Muscle of leg (tissue), 16 donors: ENCODE measurements at places on chromosomes 6 and 20.

GRCh38 chr6:91695221-91695620 is 1108.3 kb upstream of the MAP3K7 start:
- no peak for DNase-seq

- DNase-seq: no peak
These were observed 189.1 kb downstream of the BMP2 start for GRCh38 chr20:6956574-6956973.

- peak; percentile 93 for DNase-seq
These were observed 129.5 kb upstream of the SSTR4 start for GRCh38 chr20:22905658-22906057.

- no peak for DNase-seq
These were observed 29.6 kb downstream of the RBL1 start for GRCh38 chr20:37066168-37066567.

DNA sequence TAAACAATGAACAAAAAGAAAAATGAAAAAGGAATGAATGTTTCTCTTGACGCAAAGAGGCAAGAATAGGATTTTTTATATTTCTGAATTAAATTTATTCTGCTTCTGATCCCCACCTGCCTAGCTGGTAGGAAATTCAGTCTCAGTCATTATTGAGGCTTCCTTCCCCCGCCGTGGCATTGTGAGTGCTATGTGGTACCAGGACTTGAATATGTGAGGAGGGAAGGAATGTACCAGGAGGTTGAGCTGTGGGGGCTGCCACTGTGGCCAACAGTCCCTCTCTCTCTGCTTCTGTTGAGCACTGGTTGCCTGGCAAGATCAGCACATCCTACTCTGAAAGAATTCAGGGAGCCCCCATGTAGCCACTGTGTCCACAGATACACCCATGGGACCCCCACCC is 368.1 kb upstream of the JARID2 start:
- no peak for DNase-seq

- DNase-seq: no peak
These were observed 128.7 kb downstream of the DNAH8 start for GRCh38 chr6:38843798-38844197.

DNA sequence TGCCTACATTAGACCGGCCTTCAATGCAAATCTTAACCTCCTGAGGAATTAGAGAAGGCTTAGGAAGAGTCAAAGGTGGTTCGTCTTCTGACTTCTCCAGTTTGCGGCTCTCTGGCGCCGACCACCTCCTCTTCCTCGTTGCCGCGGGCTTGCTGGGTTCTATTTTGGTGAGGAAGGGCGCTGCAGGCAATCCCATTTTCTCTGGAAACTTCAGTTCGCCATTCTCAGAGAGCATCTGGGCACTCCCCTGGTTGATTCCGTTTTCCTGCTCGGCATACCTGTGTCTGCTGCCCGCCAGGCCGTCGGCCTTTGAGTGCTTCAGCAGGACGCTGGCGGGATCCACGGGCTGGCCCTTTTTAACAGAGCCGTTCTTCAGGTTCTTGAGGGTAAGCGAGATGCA is 67.9 kb downstream of the GMPR start:
- no peak for DNase-seq

- DNase-seq: peak; percentile 88
These were observed 15.5 kb downstream of the SDCBP2 start for GRCh38 chr20:1313236-1313964.

- DNase-seq: no peak
These were observed 23.6 kb downstream of the FOXA2 start for GRCh38 chr20:22560817-22561216.

DNA sequence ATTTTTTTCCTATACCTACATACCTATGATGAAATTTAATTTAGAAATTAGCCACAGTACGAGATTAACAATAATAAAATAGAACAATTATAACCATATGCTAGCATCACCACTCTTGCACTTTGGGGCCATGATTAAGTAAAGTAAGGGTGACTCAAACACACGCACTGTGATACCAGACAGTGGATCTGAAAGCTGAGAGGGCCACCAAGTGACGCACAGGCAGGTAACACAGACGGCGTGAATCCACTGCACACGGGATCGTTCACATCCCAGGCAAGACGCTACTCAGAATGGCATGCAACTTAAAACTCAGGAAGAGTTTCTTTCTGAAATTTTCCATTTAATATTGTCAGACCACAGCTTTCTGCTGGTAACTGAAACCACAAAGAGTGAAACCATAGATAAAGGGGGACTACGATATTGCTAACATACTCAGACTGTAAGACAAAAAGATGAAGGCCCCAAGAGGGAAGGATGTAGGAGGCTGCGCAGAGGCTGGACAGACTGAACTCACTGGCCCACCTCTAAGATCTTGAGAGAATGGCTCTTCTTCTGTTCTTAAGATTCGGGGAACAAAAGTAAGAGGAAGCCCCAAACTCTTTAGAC is 17.9 kb downstream of the RRBP1 start:
- DNase-seq: no peak

DNA sequence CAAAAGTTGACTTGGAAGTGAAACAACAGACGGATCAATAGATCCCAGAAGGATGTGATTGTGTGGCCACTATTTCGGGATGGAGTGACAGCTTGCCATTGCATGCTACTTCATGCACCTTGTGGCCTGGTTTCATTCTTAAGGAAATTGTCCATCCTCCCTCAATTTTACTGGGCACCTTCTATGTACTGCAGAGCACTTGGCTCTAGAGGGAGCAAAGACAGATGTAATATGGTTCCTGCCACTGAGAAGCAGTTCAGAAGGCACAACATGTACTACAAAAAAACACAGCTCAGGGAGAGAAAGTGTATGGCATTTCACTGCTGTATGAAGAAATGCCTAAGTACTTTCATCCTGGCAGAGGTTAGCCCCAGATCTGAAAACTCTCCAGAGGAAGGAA is 91.9 kb downstream of the FOXA2 start:
- no peak for DNase-seq

DNA sequence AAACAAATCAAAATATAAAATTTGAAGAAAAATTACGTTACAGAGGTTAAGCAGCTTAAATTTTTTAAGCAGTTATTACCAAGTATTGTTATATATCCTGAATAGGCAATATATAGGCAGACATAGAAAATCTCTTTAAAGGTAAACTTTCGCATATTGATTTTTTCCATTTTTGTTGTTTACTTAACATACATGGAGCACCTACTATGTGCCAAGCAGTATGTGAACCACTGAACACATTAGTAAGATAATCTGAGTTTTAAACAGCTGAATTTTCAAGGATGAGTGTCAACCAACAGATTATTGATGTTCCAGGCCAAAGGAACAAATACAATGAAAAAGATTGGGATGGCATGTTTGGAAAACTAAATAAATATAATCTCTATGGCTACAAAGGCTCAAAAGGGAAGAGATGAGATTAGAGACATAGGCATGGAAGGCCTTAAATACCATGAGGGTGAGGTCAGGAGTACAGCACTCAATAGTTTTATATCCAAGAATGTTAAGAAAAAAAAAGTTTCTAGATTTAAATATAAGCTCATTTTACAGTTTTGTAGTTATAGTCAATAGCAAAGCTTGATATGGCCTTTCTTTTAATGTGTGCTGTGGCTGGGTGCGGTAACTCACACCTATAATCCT is 277.5 kb downstream of the PTPRK start:
- no peak for DNase-seq

- DNase-seq: no peak
These were observed 119.7 kb downstream of the BCKDHB start for GRCh38 chr6:80226151-80226550.

DNA sequence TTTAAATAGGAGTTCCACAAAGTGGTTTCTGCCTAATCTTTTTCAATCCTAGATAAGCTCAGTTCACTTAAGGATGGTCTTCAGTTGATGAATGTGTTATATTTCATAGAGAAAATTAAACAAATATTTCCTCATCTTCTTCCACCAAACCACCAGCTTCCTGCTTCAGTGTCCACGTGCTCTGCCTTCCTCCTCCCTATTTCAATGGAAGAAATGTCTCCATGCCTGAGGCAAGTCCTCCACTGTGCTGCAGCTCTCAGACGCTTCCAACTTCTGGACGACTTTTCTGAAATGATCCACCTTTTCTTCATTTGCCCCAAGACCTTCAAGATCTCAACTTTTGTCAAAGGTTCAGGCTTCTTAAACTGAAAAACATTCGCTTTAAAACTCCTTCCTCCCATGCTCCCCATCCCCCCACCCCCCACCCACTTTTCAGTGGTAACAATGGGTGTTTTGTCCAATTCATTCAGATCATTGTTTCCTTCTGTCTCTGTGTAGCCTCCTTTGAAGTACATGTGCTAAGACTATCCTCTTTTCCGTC is 25.3 kb upstream of the FABP7 start:
- no peak for DNase-seq

DNA sequence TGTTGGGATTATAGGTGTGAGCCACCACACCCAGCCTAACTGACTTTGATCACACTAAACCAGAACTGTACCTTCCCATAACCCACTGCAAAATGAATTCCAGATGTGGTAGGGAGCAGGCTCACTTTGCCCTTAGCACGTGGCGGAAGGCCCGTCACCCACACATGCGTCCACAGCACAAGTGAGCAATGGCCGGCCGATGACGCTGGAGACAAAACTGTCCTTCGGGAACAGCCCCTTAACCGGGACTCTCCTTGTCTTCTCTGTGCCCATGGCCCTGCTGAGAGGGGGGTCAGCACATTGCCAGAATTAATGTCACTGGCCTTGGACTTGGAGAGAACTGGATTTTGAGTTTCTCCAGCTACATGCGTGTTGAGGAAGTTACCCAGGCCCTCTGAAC is 107.2 kb downstream of the TOX2 start:
- no peak for DNase-seq

- DNase-seq: no peak
These were observed 107.7 kb upstream of the RALGAPA2 start for GRCh38 chr20:20820104-20820503.

- no peak for DNase-seq
These were observed 111.4 kb downstream of the CDH26 start for GRCh38 chr20:60069656-60070055.

DNA sequence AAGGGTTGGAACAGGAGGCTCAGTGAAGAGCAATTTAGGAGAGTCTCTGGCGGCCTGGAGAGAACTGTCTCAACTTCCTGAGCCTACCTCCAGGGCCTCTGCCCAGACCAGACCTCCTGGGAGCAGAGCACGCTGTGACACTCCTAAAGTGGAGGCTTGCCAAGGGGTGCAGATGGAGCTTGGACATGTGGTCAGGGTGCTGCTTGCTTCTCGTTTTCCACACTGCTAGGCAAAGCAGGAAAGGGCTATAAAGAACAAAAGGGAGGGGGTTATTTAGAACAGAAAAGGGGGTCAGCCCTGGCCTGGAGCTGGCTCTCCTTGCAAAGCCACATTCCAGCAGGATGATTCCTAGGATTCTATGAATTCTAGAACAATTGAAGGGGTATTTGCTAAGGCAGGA is 145.7 kb upstream of the GGTLC1 start:
- DNase-seq: no peak

DNA sequence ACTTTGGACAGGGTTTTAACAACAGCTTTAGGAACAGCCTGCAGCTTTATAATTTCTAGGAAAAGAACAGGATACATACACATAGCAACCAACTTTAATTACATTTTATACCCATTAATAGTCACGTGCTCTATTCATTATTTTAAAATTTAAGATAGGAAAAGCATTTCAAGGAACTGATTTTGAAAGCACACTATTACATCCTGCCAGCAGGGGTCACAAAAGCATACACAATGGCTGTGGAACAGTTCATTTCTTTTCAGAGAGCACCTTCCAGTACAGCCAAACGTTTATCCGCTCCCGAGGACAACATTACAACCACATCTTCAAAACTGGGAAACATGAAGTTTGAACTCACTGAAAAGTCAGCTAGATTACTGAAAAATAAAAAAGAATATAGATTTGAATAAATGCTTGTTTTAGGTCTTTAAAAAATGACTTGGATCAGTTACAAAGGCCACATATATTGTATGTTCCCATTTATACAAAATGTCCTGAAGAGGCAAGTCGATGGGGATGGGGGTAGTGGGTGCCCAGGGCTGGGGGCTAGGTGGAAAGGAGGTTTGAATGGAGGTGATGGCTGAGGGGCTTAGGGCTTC is 104.6 kb upstream of the EXOC2 start:
- peak; percentile 75 for DNase-seq

- DNase-seq: no peak
These were observed 6.7 kb upstream of the ATXN1 start for GRCh38 chr6:16767765-16768476.

DNA sequence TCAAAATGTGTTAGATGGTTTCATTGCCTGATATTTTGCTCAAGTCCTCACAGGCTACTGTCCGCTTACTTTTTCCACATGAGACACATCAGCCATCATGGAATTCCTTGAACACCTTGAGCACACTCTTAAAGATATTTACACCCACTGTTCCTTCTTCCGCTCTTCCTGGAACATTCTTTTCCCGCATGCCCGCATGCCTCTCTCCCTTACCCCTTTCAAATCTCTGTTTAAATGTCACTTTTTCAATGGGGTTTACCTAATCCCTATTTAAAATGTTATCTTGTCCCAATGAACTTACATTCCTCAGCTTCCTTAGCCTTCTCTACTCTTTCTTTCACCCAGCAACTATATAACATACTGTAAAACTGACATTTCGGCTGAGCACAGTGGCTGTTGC is 503.3 kb upstream of the PTCHD4 start:
- DNase-seq: no peak

GRCh38 chr6:125863023-125863422 is 72.3 kb downstream of the NCOA7 start:
- no peak for DNase-seq

GRCh38 chr20:48849299-48849698 is 21.5 kb upstream of the PREX1 start:
- no peak for DNase-seq

DNA sequence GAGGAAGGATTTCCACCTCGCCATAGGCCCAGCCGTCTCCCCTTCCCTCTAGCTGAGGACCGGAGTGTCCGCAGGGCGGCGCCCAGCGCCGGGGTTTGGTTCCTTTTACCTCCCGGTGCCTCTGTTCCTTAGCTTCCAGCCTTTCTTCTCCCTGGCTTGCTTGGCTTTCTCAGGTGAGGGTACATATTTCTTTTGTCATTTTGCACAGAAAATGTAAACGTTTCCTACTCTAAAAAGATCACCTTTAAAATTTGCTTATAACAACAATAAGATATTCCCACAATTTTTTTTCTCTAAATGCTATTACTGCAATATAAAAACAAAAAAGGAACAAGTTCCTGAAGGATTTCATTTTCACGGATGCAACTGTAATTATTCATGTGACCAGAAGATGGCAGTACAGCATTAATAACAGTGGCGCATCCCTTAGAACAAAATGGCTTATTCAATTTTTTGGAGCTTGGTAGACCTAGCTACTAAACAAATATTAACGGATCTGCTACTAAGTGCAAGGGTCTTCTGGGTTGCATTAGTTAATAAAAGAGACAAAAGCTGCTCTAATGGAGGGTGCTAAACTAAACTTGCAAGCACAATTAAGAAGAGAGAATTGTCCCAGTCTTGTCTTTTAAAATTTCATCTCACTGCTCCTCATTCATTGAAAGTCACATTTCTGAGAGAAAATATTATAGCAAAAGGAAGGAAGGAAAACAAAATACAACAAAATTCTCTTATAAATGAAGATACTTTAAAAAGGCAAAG is 172.9 kb downstream of the ADGRG6 start:
- DNase-seq: peak; percentile 72
